ENCODE measurements at places on chromosomes 3 and 15.

DNA sequence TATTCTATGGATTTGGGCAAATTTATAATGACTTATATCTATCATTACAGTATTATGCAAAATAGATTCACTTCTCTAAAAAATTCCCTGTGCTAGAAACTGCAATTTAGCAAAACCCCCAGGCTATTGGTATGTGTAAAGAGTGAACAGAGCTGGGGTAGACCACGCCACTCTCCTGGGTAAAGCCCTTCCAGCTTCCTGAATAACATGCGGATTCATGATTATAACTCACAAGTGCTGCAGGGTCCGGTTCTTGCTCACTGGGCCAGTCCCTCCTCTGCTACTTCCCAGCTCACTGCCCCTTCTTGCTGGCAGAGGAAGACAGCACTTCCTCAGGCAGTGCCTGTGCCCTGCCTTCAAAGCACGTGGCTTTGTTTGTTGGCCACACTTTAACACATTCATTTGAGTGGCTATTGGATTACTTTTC, 4.1 kb downstream of the CD80 start:
- no peak for DNase-seq

- DNase-seq = no peak
These were observed 269.6 kb upstream of the ST8SIA2 start for GRCh38 chr15:92123962-92124656.

DNA sequence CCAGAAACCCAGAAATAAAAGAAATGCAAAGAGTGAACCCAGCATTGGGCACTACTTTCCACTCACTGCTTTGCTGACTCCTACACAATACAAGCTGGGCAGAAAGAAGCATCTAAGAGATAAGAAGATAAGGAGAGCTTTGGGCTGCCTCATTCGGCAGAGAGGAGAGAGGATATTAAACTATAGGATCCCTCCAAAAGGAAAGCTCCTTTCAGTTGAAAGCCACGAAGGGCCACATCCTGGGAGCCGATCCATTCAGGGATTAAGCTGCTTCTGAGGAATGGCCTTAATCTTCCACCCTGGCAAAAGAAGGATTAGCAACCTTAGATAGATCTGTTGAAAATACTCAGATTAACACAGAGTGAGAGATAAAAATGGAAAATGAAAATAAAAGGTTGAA, 274.9 kb upstream of the PPP2R3A start:
- DNase-seq = no peak

GRCh38 chr3:39050029-39050428, 1.7 kb downstream of the SCN11A start:
- DNase-seq = no peak

DNA sequence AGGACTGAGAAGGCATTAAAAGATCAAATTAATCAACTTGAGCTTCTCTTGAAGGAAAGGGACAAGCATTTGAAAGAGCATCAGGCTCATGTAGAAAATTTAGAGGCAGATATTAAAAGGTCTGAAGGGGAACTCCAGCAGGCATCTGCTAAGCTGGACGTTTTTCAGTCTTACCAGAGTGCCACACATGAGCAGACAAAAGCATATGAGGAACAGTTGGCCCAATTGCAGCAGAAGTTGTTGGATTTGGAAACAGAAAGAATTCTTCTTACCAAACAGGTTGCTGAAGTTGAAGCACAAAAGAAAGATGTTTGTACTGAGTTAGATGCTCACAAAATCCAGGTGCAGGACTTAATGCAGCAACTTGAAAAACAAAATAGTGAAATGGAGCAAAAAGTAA, 149.7 kb upstream of the LRRFIP2 start:
- no peak for DNase-seq

GRCh38 chr15:96448923-96449322, 118.4 kb downstream of the NR2F2 start:
- DNase-seq = no peak

GRCh38 chr3:80213086-80213485, 445.3 kb upstream of the ROBO1 start:
- DNase-seq = no peak

DNA sequence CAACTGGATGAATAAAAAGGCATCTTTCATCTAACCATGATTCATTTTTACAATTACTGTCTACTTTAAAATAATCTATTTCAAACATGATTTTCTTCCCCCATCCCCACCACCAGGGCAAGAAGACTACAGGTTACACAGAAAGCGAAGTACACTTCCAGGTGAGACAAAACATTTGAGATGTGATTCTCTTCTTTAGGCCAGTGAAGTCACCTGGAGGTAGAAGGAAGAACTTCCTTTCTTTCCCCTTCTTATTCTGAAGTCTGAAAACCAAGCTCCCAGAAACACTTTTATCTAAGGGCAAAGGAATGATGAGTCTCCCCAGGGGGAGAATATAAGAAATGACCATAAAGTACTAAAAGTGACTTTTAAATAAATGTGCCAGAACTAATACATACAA, 36.7 kb downstream of the SHQ1 start:
- no peak for DNase-seq

DNA sequence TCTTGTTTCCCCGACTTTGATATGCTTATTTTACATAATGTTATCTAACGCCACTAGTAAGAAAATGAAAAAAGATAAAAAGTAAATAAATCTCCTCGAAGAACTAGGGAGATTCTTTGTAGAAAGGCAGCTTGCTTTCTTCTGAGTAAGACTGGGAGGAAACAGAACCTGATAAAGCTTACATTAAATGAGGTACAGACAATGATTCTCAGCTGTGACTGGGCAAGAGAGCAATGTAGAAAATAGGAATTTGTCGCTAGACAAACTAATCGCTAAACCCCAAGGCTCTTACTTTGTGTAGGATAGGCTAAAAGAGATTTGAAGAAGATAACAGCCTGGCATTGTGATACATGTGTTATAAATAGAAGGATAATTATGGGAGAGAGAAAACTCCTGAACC, 919.0 kb upstream of the ALCAM start:
- no peak for DNase-seq

DNA sequence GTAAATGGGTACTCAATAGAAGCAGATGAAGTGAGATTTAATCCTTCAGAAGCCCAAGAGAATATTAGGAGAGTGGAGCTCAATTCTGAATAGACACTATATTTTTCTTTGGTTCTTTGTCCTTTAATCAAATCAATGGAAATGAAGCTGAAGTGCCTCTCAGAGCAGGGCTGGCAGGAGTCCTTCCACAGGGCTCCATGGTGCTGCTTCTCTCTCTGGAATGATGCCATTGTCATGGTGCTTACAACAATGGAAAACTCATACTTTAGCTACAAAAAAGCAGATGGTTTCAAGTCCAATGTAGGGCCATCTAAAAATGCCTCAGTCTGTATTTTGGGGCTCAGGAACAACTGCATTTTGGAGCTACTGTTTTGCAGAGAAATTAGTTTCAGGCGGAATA, 125.1 kb downstream of the SNRK start:
- no peak for DNase-seq

- DNase-seq = no peak
These were observed 148.0 kb upstream of the MBNL1 start for GRCh38 chr3:152120601-152121269.

- DNase-seq = no peak
These were observed 25.3 kb downstream of the IL16 start for GRCh38 chr15:81222007-81222406.

GRCh38 chr3:65963787-65964677, 74.7 kb downstream of the MAGI1 start:
- DNase-seq = peak; percentile 50

Measured in amniotic stem cell (primary cell).